Effector memory CD4-positive, alpha-beta T cell (primary cell): ENCODE measurements at places on chromosomes 3 and 15.

GRCh38 chr3:102113421-102114041, 264.2 kb downstream of the NFKBIZ start:
- no peak for DNase-seq

GRCh38 chr3:135981701-135982403, 16.3 kb downstream of the PPP2R3A start:
- no peak for DNase-seq

- DNase-seq, result no peak
Observed at GRCh38 chr15:60672400-60672799, 193.5 kb upstream of the ICE2 start.

DNA sequence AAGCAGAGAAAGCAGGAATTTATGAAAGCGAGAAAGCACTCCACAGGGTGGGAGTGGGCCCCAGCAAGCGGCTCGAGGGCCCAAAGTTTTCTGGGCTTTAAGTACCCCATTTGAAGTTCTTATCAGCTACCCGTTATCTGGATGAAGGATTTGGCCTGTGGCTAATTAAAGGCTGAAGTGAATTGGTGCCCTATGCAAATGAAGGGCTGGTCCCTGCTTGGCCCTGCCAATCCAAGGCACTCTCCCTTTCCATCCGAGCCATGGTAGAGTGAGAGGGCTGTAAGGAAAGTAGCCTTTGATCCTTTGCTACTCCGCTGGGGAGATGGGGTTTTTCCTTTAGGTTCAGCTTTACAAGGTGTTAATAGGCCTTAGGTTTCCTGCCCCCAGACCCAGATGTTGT, 469.3 kb upstream of the CFAP20DC start:
- DNase-seq, result no peak

DNA sequence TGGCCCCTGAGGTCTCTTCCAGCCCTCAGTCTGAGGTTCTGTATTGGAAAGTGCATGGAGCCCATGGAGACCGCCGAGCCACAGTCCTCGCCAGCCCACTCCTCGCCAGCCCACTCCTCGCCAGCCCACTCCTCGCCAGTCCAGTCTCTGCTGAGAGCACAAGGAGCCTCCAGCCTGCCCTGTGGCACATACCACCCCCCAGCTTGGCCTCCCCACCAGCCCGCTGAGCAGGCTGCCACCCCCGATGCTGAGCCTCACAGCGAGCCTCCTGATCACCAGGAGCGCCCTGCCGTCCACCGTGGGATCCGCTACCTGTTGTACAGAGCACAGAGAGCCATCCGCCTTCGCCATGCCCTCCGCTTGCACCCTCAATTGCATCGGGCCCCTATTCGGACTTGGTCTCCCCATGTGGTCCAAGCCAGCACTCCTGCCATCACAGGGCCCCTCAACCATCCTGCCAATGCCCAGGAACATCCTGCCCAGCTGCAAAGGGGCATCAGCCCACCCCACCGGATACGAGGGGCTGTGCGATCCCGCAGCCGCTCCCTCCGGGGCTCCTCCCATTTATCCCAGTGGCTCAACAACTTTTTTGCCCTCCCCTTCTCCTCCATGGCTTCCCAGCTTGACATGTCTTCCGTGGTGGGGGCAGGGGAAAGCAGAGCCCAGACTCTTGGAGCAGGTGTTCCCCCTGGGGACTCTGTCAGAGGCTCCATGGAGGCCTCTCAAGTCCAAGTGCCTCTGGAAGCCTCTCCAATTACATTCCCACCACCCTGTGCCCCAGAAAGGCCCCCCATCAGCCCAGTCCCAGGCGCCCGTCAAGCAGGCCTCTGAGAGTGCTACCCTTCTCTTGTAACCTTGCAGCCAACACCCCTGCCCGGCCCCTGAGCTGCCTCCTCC, 40.9 kb downstream of the PML start:
- DNase-seq, result no peak

DNA sequence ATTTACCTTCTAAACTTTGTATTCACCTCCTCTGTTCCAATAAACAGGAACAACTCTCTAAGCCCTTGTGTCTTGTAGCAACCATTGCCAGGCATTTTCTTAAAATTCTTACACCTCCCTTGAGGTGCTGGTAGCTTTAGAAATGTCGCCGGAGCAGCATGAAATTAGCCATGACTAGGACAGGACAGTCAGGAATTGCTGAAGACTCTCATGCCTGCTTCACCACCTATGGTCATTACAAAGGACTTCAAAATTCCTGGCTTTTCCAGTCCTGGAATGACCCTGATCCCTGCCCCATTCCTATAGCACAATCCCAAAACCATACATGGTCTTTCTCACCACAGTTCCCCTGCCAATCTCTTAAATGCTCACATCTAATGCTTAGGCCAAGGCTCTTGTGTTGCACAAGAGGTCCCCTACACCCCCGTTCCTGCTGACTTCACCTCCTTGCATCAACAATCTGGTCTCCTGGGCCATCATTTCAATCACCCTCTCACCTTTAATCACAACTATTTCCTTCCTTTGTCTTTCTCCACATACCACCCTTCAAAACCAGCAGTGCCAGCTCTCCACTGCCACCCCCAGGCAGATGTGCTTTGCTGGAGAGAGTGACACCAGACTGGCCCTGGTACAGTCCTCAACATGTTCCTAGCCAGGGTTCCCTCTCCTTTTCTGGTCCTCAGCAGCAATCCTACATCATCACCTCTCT, 113.2 kb upstream of the TJP1 start:
- no peak for DNase-seq

- DNase-seq, result no peak
Observed at GRCh38 chr3:111252779-111253178, 181.2 kb downstream of the NECTIN3 start.

DNA sequence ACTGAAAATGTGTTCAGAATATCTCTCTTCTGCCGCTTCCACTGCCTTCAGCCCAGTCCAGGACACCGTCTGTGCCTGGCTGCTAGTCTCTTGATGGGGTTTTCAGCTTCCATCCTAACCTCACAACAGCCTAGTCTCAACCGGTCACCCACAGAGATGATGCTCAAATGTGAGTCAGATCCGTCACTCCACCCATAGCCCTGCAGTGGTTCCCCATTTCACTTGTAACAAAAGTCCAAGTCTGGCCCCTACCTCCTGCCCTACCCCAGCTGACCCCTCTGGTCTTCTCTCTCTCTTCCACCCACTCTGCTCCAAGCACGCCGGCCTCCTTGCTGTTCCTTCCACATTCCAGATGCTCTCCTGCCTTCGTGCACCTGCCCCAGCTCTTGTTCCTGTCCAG, 68.1 kb downstream of the PPARG start:
- DNase-seq, result no peak
